ENCODE measurements at places on chromosomes 2 and 18. TPM values are rescaled to one million over a fixed set of nuclear protein-coding genes. Genes with fewer than 3 reads are reported as not detected.

GRCh38 chr18:35361570-35362321, 15.4 kb downstream of the ZNF396 start:
- no peak for DNase-seq

DNA sequence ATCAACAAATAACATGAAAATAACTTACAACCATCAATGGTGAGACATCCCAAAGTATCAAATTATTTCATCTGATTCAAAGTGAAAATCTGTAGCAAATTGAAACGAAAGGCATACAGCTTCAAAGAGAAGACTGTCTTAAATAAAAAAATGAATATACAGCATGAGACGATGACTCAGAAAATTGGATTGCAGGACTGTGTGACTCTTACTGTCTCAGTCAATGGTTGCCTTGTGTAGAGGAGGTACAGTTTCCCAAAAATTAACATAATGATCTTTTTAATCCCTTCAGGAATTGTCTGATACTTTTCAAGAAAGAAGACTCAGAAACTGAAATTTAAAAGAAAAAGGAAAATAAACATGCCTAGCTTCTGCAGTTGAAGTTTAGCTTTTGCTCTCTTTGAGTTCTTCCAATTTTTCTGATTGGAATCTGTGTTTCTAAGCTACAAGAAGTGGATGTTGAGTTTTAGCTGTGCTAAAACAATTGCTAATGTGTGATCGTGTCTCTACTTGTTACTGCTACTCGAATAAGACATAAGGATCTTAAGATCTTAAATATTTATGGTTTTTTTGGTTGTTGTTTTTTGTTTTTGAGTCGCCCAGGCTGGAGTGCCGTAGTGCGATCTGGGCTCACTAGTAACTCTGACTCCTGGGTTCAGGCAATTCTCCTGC, 41.1 kb upstream of the EPB41L3 start:
- no peak for DNase-seq

DNA sequence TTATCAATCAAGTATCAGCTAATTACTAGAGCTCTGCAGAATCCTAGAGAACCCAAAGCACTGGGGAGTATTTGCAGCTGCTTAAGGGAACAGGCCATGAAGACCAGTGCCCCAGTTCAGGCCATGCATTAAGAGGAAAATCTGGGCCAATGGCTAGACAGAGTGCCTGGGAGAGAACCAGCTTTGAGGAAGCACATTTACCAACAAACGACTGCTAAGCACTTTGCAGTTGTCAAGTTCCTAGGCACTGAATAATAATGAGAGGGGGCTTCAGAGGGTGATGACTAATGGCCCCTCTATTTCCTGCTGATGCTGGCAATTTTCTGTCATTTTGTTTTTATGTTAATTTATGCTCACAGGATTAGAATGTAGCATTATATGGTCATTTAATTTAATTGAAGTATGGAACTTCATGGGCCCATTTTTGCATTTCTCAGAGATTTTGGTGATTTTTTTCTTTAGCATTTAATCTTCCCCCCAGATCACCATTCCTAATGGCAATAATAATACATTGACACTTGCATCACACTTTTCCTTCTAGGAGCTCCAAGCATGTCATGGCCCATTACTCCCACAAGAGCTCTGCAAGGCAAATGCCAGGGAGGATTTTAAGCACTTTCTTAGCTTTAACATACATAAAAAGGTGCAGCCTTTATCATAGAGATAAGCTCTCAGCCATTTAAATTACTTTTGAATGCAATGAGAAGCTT, 147.7 kb upstream of the SPATS2L start:
- no peak for DNase-seq

- DNase-seq = no peak
Measured at GRCh38 chr2:231726276-231726675, 18.0 kb downstream of the PTMA start.

DNA sequence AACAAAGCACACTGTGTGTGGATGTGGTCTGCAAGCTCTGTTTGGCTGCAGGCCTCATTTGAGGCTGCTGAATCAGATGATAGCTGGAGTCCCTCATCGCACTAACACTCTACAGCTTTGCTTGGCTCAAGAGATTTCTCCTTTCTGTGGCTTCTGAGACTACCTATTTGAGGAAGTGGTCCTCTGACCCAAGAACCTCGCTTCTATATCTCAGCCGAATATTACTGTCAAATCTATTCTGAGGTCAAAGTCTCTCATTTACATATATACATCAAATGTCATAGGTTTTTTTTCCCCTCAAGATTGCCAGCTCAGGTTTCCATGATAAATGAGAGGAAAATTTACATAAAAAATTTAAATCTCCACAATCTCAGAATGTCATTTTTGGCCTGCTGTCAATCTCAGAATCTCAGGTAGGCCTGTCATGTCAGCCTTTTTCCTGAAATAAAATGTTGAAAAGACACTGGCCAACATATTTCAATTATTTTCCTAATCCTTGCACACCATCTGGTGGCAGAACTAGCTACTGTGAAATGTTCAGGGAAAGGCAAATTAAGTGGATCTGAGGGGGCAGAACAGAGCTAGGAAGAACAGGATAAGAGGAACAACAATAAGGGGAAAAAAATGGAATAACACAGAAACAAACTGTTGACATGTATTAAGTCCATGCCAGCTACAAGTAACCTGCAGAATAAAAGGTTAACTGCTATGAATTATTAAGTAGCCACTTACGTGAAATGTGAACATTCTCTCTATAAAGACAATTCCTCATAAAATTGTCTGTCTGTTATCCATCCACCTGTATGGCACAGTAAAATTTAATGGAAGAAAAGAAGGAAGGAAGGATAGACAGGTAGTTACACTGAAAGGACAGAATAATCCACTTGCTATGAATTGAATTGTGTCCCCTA, 39.3 kb downstream of the AP1S3 start:
- DNase-seq = peak; percentile 83

DNA sequence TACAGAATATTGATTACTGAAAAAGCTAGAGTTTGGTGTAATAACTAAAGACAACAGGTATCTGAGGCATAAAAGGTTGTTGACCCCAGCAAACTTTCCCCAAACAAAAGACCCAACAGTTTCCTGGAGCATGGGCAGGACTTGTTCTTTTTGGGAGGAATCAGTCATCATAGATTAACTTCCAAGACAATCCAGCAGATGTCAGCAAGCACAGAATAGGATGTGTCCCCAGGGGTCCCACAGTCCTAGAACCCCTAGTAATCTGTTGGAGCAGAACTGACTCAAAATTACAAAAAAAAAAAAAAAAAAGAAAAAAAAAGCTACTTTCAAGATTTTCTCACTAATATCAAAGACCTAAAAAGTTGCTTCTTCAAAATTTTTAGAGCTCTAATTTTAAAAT, 564.7 kb upstream of the SLC39A10 start:
- no peak for DNase-seq

DNA sequence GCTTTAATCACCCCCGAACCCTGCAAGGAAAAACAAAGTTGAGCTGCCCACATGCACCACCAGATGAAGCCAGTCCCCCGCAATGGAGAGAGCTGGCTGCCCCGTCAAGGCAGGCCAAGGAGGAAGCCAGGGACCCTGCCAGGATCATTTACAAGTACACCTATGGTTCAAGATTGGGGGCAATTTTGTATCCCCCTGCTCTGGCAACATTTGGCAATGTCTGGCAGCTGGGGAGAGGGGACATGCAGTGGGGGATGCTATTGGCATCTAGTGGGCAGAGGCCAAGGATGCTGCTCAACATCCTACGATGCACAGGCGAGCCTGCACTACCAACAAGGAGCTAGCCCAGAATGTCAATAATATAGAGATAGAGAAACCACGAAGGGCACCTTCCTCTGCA, 1.9 kb downstream of the ACTR1B start:
- DNase-seq = no peak

GRCh38 chr18:45163871-45164270, 451.4 kb upstream of the SLC14A2 start:
- DNase-seq = no peak

GRCh38 chr18:68454511-68455228, 260.2 kb downstream of the TMX3 start:
- DNase-seq = no peak

DNA sequence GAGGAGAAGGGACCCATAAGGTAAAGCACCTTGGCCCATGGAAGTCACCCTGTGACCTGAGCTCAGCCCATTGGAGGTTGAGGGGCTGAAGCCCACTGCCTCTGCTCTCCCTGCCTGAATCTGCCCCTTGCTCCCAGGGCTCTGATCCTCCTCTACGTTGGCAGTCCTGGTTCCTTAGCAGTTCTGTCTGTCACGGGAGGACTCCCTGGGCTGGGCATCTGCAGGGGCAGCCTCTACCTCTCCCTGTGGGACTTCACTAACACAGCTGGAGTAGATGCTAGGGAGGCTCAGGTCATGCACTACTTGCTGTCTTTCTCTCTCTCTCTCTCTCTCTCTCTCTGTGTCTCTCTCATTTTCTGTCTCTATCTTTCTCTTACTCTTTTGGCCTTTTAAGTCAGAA, 8.7 kb downstream of the GYPC start:
- peak; percentile 54 for DNase-seq

- no peak for DNase-seq
Measured at GRCh38 chr18:21900605-21901352, 160.2 kb downstream of the MIB1 start.

- DNase-seq = no peak
Measured at GRCh38 chr2:24410976-24411375, 50.6 kb upstream of the ITSN2 start.

GRCh38 chr2:104745846-104746245, 108.1 kb upstream of the POU3F3 start:
- no peak for DNase-seq

DNA sequence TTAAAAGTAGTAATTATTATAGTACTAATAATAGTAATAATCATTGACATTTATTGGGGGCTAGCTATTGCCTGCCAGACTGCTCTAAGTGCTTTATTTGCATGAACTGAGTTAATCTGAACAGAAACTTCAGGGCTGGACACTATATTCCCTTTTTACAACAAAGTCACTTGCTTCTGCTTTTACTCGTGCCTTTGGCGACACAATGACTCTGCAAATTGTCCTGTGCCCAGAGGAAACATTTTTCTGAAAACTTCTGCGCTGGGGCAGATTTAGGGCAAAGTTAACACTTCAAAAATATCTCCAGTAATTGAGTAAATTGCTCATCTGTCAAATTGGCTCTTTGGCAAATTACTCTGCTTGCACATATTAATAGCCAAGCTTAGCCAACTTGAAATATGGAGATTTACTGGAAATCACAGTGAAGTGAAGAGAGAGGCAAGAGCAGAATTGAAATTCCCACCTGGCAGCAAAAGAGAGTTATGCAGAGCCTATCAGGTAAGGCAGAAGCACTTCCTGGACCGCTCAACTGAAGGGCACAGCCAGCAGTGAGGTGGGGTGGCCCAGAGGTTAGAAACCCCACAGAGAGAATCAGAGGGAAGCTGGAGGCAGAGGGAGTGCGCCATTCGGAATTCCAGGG, 36.3 kb downstream of the BMP10 start:
- no peak for DNase-seq

Gene TMEM150A
- total RNA-seq = 1.1 TPM

Gene CYRIA
- total RNA-seq = 11.7 TPM

Gene C1GALT1C1L
- not detected for total RNA-seq

Gene UBE2F
- total RNA-seq = 27.1 TPM

Gene TMEFF2
- total RNA-seq = not detected

Gene PDE11A
- not detected for total RNA-seq

Gene DLGAP1
- total RNA-seq = not detected

Gene CHST9
- not detected for total RNA-seq

Gene SERPINB8
- total RNA-seq = 2.0 TPM

Data from OCI-LY7 (cell line).